ENCODE measurements at places on chromosomes 6 and 20. TPM values are rescaled to one million over a fixed set of nuclear protein-coding genes. Genes with fewer than 3 reads are reported as not detected.

The MYLK2 gene
- not detected for total RNA-seq

The LY6G5C gene
- total RNA-seq: 1.9 TPM

The CSNK2A1 gene
- 71.4 TPM for total RNA-seq

- DNase-seq: no peak
These were observed 791.1 kb downstream of the MAFB start for GRCh38 chr20:39897781-39898466.

The FAM184A gene
- 4.5 TPM for total RNA-seq

DNA sequence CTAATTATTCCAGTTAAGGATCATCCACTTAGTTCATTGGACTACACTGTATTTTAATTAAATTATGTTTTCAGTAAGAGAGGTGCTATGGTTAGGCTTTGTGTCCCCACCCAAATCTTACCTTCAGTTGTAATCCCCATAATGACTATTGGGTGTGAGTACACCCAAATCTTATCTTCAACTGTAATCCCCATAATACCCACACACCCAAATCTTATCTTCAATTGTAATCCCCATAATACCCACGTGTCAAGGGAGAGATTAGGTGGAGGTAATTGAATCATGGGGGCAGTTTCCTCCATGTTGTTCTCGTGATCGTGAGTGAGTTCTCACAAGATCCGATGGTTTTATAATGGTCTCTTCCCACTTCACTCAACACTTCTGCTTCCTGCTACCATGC, 208.0 kb upstream of the PHACTR1 start:
- no peak for DNase-seq

- DNase-seq: no peak
These were observed 93.2 kb upstream of the ZNF184 start for GRCh38 chr6:27565839-27566779.

DNA sequence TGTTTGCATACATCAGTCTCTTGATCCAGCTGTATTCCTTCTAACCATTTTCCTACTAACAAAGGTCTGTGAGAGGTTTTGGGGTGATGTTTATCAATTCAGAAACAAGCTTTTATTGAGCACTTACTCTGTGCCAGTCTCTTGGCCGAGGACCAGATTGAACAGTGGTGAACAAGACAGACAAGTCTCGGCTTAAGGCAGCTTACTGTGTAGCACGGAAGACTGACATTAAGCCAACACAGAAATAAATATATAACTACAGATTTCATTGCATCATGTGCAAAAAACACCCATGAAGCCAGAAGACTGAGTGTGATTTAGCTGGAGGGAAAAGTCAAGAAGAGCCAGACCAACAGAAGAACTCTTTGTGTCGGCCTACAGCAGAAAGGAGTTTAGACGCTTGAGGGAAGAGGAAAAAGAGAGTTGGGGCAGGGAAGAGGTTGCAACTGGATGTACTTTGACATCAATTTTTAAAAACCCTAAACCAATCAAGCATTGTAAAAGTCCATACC, 549.6 kb upstream of the CITED2 start:
- no peak for DNase-seq

DNA sequence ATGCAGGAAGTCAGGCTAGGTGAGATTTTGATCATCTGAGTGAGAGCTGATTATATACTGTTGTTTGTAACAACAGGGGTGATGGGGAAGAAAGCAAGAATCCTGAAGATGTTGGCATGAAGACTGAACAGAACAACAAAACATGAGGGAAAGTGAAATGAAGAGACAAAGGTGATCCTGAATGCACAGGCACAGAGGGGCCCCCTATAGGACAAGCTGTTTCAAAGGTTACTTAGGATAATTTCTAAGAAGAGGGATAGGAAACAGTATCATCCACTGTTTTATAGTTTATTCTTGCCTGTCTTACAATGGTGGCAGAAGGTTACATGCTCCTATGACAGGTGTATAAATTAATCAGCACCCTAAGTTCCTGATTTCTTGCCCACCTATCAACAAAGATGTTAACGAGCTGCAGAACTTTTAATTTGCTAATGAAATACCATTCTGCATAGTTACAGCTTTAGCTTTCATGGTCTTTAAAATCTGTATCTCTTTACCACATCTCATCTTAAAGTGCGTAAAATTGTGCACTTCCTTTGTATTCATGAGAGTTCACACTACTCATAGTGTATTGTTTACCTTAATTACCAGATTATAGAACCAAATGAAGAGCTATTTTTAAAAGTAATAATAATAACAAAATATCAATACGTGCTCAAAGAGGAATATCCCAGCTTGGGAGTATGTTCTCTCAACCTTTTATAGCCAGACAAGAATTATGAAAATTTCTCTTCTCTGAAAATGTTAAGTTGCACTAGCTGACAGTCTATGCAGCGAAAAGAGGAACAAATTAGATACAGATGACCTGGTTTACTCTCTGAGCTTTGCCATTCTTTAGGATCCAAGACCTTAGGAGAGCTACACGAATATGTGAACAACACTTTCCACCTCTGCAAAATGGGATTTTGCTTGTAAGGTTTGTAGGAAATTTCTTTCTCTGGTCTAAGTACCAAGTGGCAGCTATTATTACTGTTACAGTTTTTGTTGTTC, 192.5 kb downstream of the EDN1 start:
- no peak for DNase-seq

GRCh38 chr6:90604546-90604945, 17.7 kb upstream of the MAP3K7 start:
- DNase-seq: no peak

- DNase-seq: no peak
These were observed 192.2 kb downstream of the FARS2 start for GRCh38 chr6:5453546-5453945.

DNA sequence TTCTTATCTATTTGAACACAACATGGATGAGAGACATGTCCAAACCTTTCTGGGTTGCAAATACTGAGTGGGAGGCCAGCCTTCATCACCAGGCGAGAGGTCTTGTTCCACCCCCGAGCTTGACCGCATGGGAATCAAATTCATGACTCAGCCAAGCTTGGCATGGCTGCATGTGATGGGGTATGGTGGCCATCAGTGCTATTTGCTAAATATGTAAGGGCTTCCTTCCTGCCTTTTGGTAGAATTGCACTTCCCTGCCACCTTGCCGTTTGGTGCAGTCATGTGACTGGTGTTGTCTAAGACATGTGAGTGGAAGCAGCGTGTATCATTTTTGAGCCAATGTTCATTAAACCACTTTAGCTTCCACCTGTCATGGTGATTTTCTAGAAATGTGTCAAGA, 508.9 kb upstream of the SULF2 start:
- DNase-seq: no peak

The PRDM13 gene
- not detected for total RNA-seq

The TBXT gene
- total RNA-seq: not detected

DNA sequence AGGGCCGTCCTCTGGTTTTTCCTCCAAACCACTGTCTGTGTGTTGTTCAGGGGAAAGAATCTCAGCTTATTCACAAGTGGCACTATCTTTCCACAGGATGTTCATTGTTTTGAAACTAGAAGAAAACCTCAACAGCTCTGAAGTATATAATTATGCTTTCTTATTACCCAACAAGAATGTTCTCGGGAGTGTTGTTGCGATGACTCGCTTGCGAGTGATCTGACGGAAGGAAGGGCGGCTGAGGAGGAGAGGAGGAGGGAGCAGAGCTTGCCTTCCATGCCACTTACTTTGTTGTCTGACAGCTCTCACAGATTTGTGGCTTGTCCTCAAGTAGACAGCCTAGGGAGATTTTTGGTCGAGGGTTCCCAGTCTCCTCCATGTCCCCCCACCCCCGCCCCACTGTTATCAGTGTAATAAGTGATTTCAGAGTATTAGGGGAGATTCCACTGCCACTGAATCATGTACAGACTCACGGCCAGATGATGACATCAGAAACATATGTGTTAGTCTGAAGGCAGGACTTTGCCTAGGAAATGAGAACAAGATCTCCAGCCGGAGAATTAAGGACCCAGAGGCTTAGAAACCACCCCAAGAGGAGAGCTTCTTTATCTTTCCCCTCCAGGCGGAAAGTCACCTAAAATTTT, 80.7 kb upstream of the CCN6 start:
- DNase-seq: no peak

The TRERF1 gene
- total RNA-seq: 3.4 TPM

- DNase-seq: no peak
These were observed 61.3 kb upstream of the RNF24 start for GRCh38 chr20:4076671-4077070.

DNA sequence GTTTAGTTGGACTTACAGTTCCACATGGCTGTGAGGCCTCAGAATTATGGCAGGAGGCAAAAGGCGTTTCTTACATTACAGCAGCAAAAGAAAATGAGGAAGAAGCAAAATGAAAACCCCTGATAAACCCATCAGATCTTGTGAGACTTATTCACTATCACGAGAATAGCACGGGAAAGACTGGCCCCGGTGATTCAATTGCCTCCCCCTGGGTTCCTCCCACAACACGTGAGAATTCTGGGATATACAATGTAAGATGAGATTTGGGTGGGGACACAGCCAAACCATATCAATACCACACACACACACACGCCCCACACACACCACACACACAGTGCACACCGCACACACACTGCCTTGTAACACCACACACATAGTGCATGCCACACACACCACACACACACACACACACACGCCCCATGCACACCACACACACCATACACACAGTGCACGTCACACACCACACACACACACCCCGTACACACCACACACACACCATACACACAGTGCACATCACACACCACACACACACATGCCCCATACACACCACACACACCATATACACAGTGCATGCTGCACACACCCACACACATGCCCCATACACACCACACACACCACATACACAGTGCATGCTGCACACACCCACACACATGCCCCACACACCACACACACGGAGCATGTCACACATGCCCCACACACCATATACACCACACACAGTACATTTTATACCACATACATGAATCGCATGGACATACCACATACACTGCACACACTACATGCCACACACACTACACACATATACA, 310.5 kb downstream of the TAF4 start:
- peak; percentile 22 for DNase-seq

DNA sequence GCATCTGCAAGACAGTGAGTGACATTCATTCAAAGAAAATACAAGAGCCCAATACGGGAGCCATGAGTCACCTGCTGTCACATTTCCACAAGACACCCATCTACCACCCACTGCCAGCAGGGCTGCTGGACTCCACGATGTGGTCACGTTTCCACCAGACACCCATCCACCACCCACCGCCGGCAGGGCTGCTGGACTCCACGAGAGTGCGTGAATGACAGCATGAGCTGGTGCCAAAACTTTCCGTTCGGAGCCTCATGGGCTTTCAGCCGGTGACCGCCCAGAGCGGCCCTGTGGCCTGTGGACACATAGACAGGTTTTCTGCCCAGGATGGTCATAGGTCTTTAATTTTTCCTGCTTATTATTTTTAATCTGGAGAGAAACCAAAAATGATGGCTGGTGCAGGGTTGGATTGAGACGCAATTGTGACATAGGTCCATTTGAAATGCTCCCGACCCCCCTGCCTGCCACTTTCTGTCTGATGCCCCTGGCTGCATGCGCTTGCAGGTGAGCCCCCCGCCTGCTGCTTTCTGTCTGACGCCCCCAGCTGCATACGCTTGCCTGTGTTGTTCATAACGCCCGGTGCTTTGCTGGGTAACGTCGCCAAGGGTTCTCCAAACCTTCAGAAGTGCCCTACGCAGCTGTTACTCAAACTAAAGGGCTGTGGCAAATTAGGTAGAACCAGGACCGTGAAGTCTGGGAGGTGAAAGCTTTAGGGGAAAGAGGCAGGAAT, 59.1 kb upstream of the SMOC2 start:
- peak; percentile 50 for DNase-seq

DNA sequence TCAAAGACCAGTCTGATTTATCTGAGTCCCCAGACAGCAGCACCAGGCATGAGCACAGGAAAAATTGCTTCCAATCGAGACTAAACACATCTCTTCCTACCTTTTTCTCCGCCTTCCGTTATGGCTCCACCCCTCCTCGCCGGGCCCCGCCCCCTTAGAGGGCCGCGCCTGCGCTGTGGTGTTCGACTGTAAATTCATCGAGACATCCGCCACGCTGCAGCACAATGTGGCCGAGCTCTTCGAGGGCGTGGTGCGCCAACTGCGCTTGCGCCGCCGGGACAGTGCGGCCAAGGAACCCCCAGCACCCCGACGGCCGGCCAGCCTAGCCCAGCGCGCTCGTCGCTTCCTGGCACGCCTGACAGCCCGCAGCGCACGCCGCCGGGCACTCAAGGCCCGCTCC, 8.9 kb downstream of the REM1 start:
- DNase-seq: peak; percentile 86

DNA sequence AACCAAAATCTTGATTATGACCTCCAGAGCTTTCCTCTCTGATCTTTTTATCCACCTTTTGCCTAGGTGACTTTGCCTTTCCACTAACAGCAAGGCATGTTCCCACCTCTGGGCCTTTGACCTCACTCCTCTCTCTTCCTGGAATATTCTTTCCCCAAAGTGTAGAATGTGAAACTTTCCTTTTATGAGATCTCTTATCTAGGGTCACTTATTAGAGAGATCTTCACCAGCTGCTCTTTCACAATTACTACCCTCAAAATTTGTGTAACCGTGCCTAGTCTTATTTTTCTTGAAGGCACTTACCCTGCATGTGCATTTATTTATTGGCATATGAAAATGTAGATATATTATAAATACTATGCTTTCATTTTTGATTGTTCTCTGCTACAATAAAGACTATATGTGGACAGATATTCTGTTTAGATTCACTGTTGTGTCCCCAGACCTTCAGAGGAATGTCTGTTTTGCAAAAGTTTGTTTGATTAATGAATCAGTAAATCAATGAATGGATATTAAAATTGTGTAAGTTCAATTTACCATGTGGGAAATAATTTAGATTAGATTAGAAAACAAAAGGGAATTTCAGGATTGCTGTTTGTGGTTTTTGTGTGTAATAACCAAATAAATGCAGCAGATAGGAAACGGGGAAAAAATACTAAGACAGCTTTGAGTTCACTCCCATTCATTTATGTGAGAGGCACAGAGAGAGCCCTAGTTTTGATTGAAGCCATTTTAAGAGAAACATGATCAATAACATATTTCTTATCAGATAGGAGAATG, 207.0 kb downstream of the ADGB start:
- DNase-seq: no peak

DNA sequence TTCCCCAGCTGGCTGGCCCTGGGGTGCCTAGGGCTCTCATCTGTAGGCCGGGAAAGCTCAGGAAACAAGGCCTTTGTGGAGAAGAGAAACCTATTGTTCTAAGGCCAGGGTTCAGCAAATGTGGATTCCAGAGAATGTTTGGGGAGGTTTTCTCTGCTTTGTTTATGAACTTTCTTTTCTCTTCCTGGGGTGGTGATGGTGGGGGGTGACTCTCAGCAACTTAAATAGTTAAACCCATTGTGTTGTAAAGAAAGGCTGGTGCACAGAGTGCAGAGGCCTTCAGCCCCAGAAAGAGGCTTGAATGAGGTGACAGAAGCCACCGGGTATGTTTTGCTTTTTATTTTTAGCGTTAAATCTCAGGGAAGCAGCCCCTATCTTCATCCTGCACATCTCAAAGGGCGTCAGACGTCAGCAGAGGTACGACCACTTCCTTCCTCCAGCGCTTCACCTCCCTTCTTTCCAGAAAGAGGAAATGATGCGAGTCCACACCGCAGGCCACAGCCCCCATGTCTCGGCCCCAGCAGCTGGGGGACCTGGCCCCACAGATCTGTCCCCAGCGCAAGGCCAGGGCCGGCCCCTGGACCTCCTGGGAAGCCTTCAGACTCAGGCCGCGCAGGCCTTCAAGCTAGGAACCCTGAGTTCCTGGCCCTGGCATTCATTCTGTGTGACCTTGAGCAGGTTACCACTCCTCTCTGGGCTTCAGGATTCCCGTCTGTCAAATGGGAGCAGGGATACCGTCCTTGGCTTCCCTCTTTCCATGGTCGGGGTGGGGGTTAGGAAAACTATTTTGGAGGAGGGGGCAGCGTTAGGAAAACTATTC, 605 bp upstream of the PPP1R16B start:
- DNase-seq: no peak

GRCh38 chr6:2140438-2141128, 104.8 kb downstream of the GMDS start:
- no peak for DNase-seq
